ENCODE measurements at places on chromosomes 2 and 18.

GRCh38 chr2:98142106-98142791, 55.3 kb downstream of the VWA3B start:
- DNase-seq = no peak

DNA sequence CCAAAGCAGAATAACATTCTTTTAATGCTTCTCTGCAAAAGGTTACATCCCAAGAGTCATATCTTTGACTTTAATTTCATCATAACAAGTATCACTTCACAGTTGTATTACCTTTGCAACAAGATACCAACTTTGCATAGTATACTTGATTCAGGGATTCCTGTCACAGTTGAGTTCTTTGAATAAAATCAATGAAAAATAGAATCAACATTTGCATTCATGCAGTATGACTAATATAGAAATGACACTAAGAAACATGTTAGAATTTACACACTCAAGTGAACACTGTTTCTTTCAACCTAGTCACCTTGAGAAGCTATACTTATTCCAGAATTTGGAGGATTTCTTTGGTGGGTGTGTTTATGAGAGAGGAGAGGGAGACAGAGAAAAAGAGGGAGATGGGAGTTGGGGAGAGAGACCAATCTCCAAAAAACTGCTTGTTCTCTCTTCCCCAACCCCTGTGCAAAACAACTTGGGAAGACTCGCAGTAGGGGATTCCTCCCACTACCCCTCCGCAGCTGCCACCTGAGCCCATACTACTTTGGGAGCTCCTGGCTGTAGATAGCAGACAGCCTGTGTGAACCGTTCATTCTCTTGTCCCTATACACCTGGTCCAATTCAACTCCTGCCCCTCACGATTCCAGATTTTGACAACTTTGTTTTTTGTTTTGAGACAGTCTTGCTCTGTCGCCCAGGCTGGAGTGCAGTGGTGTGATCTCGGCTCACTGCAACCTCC, 57.7 kb downstream of the PELI1 start:
- no peak for DNase-seq

DNA sequence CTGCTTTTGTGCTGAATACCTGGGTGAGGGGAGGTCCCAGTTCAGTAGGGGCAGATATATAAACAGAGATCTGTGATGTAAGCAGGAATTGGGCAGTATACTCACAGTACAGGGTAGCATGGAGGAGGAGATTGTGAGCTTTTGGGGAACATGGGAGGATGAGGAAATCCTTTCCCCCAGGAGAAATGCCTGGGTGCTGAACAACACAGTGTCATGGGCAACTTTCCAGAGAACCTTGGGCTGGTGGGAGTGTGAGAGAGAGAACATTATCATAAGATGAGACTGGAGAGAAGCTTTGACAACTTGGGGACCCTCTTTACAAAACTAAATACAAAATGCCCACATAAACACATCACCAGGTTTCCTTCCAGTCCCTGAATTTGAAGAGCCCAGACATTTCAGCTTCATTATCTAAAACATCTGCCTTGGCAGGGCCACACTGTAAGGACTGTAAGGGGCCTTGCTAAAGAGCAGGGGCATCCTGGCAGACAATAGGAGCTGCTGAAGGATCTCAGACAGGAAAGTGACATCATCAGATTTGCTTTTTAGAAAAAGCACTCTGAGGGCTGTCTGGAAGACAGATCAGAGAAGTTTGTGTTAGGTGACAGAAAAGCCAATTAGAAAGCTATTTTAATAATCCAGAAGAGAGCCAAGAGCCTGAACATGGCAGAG, 303.1 kb upstream of the FBXO11 start:
- no peak for DNase-seq

DNA sequence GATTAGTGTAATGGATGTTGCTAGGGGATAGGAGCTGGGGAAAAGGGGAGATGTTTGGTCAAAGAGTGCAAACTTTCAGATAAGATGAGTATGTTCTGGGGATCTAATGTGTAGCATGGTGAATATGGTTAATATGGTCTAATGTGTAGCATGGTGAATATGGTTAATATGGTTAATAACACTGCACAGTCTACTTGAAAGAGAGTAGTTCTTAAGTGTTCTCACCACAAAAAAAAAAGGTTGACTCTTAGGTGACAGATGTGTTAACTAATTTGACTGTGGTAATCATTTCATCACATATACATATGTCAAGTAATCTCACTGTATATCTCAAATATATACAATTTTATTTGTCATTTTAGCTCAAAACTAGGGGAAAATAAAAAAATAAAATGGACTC, 121.3 kb upstream of the CD226 start:
- no peak for DNase-seq

- no peak for DNase-seq
These were observed 31.2 kb downstream of the CRYGD start for GRCh38 chr2:208093128-208093527.

DNA sequence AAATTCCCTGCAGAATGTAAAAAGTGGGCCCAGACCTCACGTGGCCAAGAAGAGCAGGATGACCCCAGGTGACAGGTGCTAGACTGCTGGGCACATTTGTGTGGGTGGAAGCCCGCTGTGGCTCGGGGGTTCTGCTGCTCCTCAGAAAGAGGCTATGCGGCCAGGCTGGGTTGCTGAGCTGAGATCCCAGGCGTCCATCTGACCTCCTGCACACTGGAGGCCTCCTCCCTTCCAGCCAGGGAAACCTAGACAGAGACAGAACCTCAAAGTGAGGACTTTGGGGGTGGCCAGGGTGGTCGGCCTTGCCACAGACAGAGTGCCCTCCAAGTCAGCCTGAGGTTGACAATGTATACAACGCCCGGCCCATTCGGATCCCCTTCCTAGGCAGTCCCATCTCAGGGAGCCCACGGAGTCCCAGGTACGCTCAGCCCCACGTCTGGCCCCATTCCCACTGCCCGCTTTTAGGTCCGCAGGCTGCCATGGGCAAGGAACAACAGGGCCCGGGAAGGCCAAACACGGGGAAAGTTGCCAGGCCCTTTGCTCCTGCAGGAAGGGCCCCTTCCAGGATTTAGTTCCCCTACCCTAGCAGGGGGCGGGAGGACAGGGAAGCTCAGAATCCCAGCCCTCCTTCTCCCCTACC, 75.6 kb downstream of the KIAA2012 start:
- DNase-seq = no peak

DNA sequence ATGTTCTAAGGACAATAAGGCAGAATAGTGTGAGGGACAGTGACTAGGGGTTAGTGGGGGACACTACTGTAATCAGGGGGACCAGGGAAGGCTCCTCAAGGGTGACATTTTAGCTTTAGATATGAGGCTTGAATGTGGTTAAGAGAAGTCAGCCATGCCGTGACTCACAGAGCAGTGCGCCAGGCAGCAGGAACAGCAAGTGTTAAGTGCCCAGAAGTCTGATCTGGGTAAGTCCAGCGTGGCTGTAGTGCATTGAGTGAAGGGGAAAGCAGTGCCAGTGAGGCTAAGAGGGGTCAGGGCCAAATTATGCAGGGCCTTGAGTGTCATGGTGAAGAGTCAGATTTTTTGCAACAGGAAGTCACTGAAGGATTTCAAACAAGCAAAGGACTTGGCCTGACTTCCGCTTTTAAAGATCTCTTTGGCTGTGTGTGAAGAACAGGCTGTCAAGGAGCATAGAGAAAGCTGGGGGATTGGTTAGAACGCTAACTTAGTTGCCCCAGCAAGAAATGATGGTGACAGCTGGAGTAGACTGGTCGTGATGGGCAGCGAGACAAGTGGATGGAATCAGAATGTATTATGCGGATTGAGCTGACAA, 151.5 kb downstream of the MSH2 start:
- DNase-seq = no peak

- DNase-seq = no peak
These were observed 1340.2 kb upstream of the ZEB2 start for GRCh38 chr2:145860083-145860482.

- no peak for DNase-seq
These were observed 59.2 kb upstream of the KLF7 start for GRCh38 chr2:207224791-207225482.

- DNase-seq = no peak
These were observed 50.8 kb upstream of the ACSL3 start for GRCh38 chr2:222810044-222810443.

- DNase-seq = no peak
These were observed 1.9 kb downstream of the BMPR2 start for GRCh38 chr2:202378001-202378400.

- no peak for DNase-seq
These were observed 36.4 kb downstream of the ALPK2 start for GRCh38 chr18:58592223-58593214.

- DNase-seq = no peak
These were observed 261.1 kb upstream of the RAB12 start for GRCh38 chr18:8348051-8348720.

DNA sequence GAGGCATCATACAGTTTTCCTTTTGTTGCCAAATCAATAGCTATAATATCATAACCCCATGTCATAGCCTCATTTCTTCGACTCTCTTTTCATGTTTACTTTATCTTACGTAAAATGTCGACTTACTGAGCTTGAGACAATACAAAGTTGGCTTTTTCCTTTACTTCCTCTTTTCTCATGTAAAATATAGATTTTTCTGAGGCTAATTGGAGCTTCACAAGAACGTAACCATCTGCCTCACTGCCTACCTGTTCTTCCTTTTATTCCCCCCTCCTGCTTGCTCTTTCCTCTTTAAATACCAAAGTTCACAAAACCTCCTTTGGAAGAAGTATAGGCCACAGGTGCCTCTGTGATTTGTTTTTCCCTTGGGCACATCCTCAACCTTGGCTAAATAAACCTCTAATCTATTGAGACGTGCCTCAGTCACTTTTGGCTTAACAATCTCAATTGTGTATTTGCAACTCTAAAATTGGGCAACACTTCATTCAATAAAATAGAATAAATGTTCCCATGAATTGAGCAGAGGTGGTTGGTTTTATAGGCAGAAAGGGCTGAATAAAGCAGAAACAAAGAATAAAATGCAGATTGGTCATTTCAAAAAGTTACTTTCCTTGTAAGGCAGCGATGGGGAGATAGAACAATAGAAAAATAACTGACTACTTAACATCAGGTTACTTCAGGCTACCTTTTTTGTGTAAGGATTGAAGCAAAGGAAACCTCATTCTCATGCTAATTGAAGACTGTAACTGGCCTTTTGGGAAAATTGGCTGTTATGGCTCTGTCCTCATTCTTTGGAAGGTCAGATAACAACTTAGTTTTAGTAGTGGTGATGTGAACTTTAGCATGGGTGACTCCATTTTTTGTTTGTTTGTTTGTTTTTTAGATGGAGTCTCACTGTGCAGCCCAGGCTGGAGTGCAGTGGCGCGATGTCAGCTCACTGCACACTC, 21.3 kb downstream of the COMMD1 start:
- DNase-seq = no peak

DNA sequence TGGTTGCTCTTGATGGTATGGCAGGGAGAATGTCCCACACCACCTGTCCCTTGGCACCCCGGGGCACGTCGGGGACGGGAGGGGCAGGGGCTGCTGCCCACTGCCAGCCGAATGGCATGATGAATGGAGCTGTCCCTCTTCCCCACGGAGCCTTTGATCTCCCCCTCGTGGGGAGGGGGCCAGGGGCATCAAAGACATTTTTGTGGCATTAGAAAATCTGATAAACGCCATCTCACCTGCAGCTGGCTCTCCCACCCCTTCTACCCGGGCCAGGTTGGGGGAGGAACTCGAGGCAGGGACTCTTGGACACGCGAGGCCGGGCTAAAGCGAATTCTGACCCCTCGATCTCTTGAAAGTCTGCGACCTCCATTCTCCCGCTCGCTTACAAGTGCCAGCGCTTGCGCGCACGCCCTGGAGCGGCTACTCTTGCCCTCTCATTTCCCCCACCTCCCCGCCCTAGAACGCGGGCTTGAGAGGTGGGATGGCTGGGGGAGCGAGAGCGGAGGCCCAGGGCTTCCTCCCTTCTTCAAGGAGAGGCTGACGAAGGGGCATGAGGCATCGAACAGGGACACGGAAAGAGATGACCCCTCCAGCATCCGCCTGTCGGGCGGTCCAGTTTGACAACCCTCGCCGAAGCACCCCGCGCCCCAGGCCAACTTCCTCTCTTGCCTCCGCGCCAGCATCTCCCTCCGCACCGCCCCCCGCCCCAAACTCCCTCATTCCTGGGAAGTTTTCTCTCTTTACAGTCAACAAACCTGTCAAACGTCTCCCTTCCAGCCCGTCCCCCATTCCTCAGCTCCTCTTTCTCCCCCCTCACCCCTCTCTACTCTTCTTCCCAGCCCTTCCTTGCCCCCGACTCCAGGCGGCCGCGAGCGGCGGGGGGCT, 692 bp upstream of the WNT6 start:
- DNase-seq = no peak

- DNase-seq = no peak
These were observed 238.1 kb upstream of the EPHA4 start for GRCh38 chr2:221810245-221810644.

DNA sequence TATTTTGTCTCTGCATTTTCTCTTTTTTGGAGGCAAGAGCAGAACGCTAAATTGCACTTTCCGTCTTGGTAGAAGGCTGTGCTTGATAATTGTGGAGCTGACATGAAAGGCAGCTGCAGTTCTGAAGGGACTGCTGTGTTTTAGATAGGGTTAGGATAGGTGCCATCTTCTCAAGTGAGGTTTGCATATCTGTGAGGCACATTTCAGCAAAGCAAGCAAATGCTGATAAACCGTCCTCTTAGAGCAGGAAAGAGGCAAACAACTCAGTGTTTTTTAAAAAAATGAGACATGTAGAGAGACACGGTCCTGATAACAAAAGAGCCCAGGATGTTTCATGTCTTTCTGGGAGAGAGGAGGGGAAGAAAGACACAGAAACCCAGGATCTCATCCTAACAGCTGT, 217.7 kb downstream of the SOCS6 start:
- no peak for DNase-seq

DNA sequence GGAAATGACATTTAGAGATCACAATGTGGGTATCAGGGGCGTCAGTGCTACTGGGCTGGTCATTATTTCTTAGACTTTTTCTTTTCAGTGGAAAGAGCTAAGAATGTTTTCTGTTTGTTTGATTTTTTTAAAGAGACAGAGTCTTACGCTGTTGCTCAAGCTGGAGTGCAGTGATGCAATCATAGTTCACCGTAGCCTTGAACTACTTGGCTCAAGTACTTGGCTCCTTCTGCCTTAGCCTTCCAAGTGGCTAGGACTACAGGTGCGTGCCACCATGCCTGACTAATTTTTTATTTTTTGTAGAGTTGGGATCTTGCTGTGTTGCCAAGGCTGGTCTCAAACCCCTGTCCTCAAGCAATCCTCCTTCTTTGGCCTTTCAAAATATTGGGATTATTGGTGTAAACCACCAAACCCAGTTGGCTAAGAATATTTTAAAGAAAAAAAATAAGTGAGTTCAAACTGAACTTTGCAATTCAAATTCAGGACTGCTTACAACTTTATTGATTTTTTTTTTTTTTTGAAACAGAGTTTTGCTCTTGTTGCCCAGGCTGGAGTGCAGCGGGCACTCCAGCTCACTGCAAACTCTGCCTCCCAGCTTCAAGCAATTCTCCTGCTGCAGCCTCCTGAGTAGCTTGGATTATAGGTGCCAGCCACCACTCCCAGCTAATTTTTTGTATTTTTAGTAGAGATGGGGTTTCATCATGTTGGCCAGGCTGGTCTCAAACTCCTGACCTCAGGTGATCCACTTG, 154.2 kb downstream of the MIB1 start:
- no peak for DNase-seq
